ENCODE measurements at places on chromosomes 4 and X.
A peak's percentile ranks its signal among the peaks of the same experiment; 100 is the strongest.

- no peak for DNase-seq
Observed at GRCh38 chr4:182486881-182487280, 243.7 kb downstream of the TENM3 start.

- no peak for DNase-seq
Observed at GRCh38 chrX:10072786-10073568, 83.8 kb upstream of the CLCN4 start.

GRCh38 chr4:180811556-180811955, 1431.6 kb upstream of the TENM3 start:
- DNase-seq: no peak

- no peak for DNase-seq
Observed at GRCh38 chrX:39809331-39809730, 288.4 kb downstream of the BCOR start.

GRCh38 chr4:27278615-27279375, 418.2 kb downstream of the STIM2 start:
- DNase-seq: peak; percentile 47

- DNase-seq: no peak
Observed at GRCh38 chrX:19647731-19648588, 132.7 kb upstream of the MAP3K15 start.

GRCh38 chr4:38145033-38145678, 185.0 kb downstream of the PTTG2 start:
- no peak for DNase-seq

- DNase-seq: no peak
Observed at GRCh38 chr4:119788349-119789266, 160.0 kb upstream of the PDE5A start.

DNA sequence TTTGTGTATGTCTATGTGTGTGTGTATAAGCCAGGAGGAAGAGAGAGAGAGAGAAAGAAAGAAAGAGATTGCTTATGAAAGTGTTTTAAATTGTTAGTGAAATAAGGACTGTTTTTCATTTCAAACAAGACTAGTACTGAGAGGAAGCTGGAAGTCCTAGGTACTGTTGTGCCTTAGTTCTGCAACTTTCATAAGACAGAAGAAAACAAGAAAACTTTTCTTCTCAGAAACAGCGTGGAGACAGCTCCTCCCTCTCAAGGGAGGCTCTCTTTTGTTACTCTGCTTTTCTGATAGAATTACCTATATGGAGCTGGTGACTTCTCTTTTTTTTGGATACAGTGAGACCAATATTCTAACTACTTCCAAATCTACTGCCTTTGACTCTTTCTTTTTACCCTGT, 62.5 kb downstream of the BANK1 start:
- no peak for DNase-seq

DNA sequence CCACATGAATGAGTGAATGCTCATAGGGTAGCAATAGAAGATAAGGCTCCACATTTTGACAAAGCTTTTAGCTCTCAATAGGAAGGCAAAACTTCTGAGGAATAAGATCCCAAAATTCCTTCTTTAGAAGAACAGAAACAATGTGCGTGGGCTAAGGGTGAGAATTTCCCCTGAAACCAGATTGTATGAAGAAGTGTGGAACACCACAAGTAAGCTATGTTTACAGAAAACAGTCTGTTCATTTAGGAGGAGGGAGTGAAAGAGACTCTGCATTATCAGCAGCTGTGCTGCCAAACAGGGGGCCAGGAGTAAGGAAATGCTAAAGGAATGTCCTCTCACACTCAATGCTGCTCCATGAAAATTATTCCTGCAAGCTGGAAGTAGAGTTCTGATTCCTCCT, 851.6 kb downstream of the CENPC start:
- DNase-seq: no peak

DNA sequence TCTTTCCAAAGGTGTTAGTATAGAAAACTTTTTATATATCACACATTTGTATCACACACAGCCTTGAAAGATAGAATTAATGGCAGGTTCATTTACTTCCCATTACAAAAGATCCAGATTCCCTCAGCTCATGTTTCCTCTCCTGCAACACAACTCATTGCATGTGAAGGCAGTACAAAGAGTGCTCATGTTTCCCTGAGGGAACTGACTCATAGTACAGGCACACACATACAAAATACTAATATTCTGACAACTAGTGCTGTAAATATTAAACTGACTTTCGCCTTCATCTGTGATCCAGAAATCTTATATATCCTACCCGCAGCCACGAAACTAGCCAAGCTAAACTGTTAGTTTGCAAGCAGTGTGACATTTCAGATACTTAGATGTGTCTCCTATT, 819.8 kb upstream of the PCDH7 start:
- no peak for DNase-seq

- no peak for DNase-seq
Observed at GRCh38 chr4:6281436-6282313, 12.0 kb downstream of the WFS1 start.

DNA sequence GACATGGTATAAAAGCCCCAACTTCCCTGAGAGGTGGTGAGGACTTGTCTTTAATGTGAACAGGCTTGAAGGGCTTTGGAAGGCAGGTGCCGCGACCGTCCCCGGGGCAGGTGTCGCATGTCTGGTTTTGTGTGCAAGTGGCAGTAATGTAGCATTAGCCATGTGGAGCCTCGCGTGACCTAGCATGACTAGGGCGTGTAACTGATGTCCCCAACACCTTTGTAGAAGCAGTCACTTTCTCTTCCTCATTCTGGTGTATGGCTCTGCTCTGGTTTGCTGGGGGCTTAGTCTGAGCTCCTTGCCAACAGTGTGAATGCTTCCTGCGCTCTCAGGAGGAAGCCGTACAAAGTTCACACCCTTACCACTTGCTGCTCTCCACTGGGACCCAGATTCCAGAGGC, 145.7 kb downstream of the AMMECR1 start:
- DNase-seq: no peak

DNA sequence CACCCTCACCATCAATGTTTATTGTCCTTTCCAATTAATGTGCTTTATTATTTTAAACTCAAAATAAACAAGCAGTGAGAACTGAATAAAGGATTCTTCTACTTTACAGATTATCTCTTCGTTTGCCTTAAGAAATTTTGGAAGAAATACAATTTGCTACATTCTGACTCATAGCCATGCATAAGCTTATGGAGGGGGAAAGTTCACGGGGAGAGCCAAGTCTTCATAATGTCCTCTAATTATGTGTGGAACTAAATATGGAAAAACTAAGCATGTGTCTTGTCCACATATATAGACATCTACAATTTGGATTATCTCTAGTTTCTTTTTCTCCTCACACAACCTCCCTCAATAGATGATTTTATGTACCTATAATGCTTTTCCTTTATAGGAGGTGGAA, 17.5 kb downstream of the CXCL13 start:
- DNase-seq: no peak

- no peak for DNase-seq
Observed at GRCh38 chr4:48237996-48238645, 31.5 kb downstream of the TEC start.
